T-cell (primary cell): ENCODE measurements at places on chromosomes 11 and 22. TPM values are rescaled to one million over a fixed set of nuclear protein-coding genes. Genes with fewer than 3 reads are reported as not detected.

YAP1 gene
- 0.33 TPM for total RNA-seq

MN1 gene
- 0.32 TPM for total RNA-seq

ARFIP2 gene
- total RNA-seq, result 61.9 TPM

- no peak for DNase-seq
Measured at GRCh38 chr11:65184146-65184545, 2.4 kb downstream of the CAPN1 start.

- DNase-seq, result no peak
Measured at GRCh38 chr11:120925944-120926343, 98.0 kb upstream of the TBCEL start.

DNA sequence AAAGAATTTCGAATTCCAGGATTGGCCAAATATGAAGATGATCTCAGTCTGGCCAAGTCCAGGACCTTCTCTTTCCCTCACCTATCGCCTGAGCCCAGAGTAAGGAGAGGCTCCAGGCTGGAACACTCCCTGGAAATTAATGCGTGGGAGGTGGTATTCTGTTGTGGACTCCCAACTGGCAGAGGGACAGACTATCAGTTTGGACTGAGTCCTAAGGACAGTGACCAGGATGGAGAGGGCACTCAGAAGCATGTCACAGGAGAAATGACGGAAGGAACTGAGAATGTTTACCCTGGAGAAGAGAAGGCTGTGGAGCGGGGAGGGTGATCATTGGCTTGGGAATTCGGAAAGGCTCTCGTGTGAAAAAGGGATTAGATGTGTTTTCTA is 84.4 kb downstream of the RPL27A start:
- no peak for DNase-seq

CD3G gene
- 189 TPM for total RNA-seq

GRCh38 chr11:119178166-119178680 is 7.1 kb upstream of the NHERF4 start:
- no peak for DNase-seq

GRCh38 chr11:8408151-8408941 is 144.7 kb upstream of the LMO1 start:
- no peak for DNase-seq

LDHAL6A gene
- not detected for total RNA-seq

MS4A7 gene
- total RNA-seq, result 1.0 TPM

GRCh38 chr22:21832291-21833290 is 34.9 kb downstream of the MAPK1 start:
- peak; percentile 13 for DNase-seq

BEST1 gene
- not detected for total RNA-seq

GRCh38 chr22:36736701-36737320 is 33.3 kb upstream of the CACNG2 start:
- DNase-seq, result no peak

CELSR1 gene
- 1.1 TPM for total RNA-seq

SHANK3 gene
- 0.28 TPM for total RNA-seq

DNA sequence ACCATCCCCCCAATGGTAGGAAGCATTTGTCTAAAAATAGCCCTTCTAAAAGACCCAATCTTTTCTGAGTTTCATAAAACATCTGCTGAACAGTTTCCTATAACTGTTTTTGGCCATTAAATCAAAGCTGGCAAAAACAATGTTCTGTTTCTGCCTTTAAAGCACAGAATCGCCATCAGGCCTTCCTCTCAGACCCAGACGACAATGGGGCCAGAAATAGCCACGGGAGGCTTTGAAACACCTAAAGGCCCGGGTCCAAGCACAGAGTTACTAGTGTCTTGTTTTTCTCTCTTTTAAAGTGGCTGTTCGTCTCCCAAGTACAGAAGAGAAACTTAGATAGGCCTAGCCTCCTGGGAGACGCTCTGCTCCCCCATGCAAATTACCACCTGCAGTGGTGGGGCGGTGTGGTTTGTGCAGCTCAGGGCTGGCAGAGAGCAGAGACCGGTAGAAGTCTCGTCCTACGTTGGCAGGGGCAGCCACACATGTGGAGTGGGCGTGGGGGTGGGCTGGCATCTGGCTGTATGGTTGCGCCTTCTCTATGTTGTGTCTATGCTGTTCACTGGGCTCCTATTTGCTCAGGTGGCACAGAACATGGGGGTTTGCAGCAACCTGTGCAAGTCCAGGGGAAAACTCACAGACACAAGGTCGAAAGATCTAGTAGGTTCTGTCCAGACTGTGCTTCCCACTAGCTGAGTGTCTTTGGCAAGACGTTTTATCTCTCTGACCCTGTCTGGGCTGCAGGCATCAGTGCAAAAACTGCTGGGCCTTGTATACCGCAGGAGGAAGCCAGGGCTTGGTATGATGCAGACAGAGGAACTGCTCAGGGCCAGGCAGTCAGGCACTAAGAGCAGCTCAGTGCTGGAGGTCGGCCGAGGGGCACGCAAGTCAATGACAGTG is 23.6 kb upstream of the ETS1 start:
- DNase-seq, result peak; percentile 71

DNA sequence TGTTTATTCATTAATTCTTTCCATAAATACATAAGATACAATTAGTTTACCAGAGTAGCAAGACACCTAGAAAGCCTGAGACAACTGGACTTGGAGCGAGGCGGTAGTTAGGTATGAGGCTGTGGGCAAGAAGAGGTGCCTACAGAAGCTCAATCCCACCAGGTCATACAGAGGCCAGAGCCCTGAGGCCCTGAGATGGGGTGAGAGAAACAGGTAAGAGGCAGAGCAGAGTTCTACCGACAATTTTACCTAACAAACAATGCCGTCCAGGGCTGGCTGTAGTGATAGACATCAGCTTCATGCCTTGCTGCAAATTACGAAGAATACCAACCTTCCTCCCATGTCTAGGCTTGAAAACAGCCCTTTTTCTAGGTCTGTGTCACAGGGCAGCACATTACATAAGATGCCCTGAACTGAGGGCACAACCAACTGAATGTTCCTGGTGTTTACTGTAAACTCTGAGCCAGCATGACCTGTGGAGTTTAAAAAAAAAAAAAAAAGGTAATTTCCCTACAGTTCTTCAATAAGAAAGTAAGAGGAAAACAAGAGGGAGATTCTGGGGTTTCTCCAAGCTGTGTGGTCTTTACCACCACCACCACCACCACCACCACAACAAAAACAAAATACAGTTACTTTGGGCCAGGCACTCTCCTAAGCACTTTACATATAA is 105.8 kb downstream of the GAB2 start:
- no peak for DNase-seq

DNA sequence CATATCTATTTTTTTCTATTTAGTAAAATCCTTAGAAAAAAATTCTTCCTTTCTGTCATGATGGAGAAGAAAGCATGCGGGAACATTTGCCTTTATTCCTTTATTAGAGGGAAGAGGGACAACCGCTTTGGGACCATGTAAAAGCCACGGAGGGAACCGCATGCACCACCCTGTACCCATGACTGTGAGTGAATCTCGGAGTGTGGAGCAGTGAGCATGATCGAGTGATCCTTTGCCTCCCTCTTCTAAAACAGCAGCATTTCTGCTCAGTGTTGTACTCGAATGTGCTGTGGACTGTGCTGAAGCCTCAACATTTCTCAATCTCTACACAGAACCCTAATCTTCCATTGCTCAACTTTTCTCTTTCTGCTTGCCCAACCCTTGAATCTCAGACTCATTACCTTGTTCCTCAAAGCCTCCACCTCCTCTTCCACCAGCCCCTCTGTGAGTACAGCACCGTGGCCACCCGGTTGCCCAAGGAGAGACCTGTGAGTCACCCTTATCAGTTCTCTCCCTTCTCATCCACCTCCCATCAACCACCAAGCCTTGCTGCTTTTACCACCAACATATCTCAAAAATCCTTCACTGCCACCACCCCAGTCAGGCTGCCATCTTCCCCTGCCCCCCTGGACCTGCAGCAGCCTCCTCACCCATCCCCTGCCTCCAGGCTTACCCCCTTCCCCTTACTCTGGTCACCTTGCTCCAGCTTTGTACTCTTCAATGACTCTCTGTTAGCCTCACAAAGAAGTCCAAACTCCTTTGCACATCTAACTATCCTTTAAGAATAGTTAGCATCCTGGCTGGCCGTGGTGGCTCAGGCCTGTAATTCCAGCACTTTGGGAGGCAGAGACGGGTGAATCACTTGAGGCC is 103.1 kb downstream of the NAT10 start:
- no peak for DNase-seq

NXPE1 gene
- not detected for total RNA-seq

DNA sequence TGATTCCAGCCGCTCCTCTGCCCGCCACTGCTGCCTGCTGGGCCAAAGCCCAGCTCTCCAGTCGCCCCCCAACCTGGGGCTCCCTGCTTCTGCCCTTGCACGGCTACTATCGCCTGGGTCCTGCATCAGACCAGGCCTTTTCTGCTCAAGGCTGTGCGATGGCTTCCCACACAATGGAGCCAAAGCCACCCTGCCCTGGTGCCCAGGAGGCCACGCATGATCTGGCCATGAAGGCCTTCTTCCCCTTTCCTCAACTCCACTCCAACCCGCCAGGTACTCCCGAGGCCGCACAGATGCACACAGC is 45.8 kb downstream of the SGSM3 start:
- no peak for DNase-seq

TSPAN32 gene
- total RNA-seq, result 73.1 TPM

DNA sequence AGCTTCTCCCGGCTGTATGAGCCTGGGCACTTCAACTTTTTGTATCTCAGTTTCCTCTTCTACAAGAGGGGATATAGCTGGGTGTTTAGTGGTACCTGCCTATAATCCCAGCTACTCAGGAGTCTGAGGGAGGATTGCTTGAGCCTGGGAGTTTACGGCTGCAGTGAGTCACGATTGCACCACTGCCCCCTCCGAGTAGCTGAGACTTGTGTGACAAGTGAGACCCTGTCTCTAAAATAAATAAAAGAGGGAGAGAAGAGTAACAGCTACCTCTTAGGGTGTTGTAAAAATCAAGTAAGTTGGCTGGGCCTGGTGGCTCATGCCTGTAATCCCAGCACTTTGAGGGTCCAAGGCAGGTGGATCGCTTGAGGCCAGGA is 10.0 kb upstream of the CATSPER1 start:
- no peak for DNase-seq

RIMBP3B gene
- total RNA-seq, result 1.4 TPM

CYP2D6 gene
- 8.8 TPM for total RNA-seq

DNA sequence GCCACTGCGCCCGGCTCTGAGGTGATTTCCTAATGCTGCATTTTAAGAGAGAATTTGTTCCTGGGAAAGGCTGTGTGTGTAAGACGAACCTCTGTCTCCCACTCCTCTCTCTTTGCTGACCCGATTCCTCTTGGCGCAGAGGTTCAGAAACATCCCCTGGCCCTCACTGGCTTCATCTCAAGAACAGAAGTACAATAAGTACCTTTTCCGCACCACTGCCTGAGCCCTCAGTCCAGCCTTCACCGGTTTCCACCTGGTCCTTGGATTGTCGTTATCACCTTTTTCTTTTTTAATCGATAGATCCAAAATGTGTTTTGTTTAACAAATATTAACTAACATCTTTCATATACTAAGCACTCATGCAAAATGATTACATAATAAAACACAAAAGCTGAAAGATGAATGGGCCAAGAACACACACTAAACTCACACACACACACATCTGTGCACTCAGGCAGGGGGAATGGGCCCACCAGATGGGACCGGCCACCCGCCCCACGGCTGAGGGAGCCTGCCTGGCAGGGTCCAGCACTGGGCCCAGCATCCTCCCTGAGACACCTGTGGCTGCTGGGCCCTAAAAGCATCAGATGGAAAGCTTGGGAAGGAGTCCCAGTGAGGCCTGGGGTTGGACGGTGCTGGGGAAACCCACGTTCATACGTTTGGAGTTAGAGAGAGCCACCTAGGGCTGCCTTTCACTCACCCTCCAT is 50.4 kb upstream of the A4GALT start:
- DNase-seq, result no peak

- no peak for DNase-seq
Measured at GRCh38 chr11:75195167-75195962, 44.5 kb downstream of the SLCO2B1 start.

DNA sequence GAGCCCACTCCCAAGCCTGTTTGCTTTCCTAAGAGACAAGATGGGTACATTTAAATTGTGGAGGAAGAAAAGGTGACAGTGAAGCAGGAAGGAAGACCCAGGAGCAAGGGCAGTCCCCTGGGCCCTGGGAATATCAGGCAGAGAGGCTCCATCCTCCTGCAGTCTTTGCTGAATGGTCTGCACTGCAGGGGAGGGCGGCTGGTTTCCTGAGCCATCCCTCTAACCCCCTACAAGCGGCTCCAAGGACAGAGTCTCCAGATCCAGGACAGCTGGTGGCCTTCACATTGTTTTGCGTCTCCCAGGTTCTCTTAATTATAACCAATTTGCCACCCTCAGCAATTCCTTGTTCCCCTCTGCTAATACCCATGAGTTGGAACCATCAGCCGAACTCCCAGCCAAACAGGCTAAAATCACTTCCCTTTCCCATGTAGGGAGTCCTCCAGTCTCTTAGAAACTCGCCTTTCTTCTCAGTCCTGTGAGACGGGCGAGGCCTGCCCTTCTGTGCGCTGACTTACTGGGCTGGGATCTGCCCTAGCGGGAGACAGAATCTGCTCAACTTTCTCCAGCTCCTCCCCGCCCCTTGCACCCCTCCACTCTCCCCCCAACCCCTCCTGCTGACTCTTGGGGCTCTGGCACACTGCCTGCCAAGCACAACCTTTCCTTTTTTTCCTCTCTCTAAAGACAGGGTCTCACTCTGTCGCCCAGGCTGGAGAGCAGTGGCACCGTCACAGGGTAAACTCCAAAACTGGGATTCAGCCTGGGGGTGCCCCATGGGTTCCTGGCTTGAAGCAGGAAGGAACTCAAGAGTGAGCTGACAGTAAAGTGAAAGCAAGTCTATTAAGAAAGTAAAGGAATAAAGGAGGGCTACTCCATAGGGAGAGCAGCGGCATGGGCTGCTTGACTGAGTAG is 53.4 kb upstream of the EMID1 start:
- no peak for DNase-seq

DNA sequence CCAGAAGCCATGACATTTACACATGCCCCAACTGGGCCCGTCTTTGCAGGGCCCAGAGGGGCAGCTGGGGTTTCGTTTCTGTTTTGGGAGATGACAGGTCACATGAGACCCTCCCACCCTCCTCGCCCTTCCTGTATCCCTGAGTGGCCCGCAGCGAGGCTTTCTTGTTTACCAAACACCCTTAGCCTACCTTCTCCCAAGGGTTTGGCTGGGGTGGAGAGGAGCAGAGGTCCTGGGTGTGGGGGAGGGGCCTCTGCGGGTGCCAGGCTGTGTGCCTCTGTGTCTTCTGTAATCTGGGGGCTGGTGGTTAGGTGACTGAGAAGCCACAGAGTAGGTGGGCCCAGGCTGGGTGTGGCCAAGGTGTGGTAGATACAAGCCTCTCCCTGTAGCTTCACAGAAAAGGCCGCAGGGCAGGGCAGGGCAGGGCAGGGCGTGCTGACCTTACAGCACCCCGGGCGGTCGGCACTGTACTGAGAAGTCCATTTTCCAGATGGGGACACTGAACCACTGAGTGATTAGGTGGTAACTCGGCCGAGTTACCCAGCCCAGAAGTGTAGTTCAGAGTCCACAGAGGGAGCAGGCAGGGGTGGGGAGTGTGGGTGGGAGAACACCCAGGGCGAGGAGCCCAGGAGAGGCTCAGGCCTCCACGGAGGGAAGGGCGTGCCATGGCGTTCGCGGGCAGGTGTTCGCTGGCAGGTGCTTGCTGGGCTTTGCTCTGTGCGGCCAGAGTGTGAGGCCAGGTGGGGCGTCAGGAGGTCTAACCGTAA is 8.7 kb downstream of the PRR5 start:
- peak; percentile 50 for DNase-seq
